ENCODE measurements at places on chromosomes 3 and 15.
A peak's percentile ranks its signal among the peaks of the same experiment; 100 is the strongest.

DNA sequence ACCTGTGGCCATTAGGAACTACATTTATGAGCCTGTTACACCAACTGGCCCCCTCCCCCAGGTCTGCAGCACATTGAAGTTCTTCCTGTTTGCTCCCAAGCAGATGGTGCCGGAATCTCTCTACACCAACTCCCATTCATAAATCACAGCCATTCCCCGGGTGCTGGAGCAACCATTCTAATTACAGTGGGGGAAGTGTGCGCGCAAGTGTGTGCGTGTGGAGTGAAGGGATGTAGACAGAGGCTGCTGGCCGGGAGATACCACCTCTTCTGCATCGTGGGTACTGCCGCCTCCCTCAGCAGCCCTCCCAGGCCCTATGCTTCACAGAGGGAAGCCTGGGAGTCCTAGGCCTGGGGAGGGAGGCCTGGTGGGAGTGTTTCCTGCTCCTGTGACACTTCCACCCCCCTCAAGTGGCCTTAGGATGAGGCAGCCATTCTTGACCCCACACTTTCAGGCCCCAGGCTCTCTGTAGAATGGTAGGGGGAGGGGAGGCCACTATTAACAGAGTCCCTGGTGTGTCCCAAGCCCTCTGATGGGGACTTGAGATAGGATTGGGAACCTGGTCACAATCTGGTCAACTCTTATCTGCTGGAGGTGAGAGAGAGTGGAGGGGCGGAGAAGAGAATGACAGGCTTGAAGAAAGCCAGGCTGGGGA lies 69.1 kb downstream of the MAGEF1 start:
- H3K27me3 ChIP-seq: no peaks in the 10 kb centered on the region
- no peaks in the 10 kb centered on the region for H3K36me3 ChIP-seq
- H3K4me3 ChIP-seq: no peak overlapping the region
- DNase-seq: no peak

GRCh38 chr3:101646726-101647125 lies 30.2 kb downstream of the ZBTB11 start:
- H3K27me3 ChIP-seq: no peaks in the 10 kb centered on the region
- H3K36me3 ChIP-seq: peaks cover 40% of the 10 kb centered on the region
- no peaks in the 10 kb centered on the region for H3K4me1 ChIP-seq
- no peak overlapping the region for H3K27ac ChIP-seq
- no peak for DNase-seq

- no peaks in the 10 kb centered on the region for H3K36me3 ChIP-seq
- no peak overlapping the region for H3K27ac ChIP-seq
- no peak overlapping the region for H3K4me3 ChIP-seq
- H3K4me1 ChIP-seq: no peaks in the 10 kb centered on the region
- no peaks in the 10 kb centered on the region for H3K27me3 ChIP-seq
- no peak for DNase-seq
Observed at GRCh38 chr3:99666201-99666600, 27.8 kb downstream of the COL8A1 start.

DNA sequence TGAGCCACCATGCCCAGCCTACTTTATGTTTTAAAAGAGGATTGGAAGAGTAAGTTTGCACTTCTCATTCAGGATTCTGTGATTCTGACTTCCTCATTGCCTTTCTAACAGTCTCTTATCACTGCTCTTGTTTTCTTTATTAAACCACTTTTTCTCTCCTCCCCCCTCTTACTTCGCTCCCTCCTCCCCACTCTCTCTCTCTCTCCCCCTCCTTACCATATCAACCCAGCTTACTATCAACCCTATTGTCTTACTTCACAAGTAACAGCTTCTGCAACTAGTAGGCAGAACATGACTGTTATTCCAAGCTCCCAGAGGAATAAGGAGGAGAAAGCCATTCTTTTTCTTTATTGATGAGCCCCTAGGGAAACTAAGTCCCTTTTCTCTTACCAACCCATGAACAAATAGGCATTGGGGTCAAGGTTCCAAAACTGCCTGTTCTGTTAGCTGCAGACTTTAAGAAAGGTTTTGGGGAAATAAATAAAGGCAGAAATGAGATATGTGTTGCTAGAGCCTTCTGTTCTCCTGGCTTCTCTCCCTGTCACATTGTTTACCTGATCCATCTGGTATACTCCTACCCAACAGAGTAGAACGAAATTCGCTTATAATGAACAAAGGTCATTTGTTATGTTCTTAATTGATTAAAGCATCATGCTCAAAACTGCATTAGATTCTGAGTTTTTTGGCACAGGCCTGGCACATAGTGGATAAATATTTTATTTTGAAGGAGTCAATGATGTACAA lies 56.4 kb upstream of the RASGRP1 start:
- DNase-seq: no peak
- H3K27ac ChIP-seq: no peak overlapping the region
- H3K27me3 ChIP-seq: no peaks in the 10 kb centered on the region
- H3K4me3 ChIP-seq: no peak overlapping the region

DNA sequence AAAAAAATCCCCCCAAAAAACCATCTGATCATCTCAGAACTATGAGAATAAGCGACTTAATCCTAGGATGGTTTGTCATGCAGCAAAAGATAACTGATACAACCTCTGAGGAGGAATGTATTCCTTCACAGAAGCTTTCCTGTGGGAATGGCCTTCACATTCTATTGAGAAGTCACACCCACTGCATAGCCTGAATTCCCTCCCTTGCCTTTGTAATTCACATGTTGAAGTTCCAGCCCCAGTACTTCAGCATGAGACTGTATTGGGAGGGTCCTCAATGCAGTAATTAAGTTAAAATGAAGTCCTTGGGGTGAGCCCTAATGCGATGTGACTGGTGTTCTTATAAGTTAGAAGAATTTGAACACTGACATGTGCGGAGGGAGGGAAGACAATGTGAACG lies 395.2 kb downstream of the TUSC7 start:
- H3K36me3 ChIP-seq: no peaks in the 10 kb centered on the region
- no peak overlapping the region for H3K27ac ChIP-seq
- no peaks in the 10 kb centered on the region for H3K27me3 ChIP-seq
- no peaks in the 10 kb centered on the region for H3K4me1 ChIP-seq

DNA sequence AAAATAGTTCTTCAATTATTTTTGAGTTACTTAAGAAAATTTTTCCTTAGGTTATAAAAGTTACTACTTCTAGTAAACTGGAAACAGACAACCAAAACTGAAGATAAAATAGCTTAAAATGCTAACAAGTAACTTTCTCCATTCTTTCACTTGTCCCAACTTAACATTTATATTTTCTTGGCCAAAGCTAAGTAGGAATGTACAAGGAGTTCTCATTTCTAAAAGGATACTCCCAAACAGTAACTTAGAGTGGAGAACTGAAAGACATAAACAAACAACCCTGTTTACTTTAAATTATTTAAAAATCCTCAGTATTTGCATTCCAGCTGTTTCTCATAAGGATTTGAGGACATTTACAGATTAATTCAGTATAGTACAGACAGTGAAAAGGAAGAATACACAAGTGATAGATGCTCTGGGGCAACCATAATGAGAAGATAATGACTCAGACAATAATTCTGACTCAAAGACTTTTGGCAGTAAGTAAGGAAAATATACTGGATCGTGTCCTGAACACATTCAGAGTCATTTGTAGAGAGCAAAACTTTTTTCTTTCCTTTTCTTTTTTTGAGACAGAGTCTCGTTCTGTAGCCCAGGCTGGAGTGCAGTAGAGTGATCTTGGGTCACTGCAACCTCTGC lies 29.2 kb upstream of the ANXA2 start:
- no peaks in the 10 kb centered on the region for H3K4me1 ChIP-seq
- DNase-seq: no peak
- peaks cover 47% of the 10 kb centered on the region for H3K36me3 ChIP-seq
- no peak overlapping the region for H3K4me3 ChIP-seq
- H3K27ac ChIP-seq: no peak overlapping the region

DNA sequence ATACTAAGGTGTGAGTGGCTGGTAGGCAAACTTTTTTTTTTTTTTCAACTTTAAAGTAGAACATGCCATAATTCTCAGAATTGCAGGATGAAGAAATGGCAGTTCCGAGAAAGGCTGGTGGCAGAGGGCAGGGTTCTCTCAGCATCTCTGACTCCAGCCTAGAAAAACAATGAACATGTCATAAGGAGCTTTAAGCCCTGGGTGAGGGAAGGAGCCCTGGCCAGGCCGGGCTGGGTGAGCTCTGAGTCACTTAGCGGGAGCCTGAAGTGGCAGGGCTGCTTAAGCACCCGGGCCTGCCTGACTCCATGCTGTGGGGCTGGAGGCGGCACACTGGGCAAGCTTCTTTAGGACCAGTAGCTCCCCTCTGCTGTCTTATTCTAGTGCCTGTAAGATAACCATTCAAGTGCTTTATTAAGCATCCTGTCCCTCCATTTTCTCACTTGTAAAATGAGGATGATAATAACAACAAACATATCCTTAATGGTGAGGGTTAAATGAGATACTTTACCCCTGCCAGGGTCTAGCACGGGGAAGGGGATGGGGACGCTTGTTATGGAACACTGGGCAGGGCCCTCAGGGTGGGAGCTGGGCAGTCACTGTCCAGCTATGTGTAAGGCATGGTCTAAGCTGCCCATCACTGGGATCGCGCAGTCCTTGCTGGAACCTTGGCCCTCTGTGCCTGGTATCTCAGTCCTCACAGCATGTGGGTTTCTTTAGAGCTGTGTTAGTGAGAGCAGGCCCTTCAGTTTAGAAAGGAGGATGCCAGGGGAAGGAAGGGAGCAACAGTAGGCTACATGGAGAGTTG lies 18.4 kb downstream of the SMAD6 start:
- H3K4me1 ChIP-seq: peaks cover 50% of the 10 kb centered on the region
- H3K4me3 ChIP-seq: no peak overlapping the region
- H3K27ac ChIP-seq: peak overlapping the region; percentile 96

DNA sequence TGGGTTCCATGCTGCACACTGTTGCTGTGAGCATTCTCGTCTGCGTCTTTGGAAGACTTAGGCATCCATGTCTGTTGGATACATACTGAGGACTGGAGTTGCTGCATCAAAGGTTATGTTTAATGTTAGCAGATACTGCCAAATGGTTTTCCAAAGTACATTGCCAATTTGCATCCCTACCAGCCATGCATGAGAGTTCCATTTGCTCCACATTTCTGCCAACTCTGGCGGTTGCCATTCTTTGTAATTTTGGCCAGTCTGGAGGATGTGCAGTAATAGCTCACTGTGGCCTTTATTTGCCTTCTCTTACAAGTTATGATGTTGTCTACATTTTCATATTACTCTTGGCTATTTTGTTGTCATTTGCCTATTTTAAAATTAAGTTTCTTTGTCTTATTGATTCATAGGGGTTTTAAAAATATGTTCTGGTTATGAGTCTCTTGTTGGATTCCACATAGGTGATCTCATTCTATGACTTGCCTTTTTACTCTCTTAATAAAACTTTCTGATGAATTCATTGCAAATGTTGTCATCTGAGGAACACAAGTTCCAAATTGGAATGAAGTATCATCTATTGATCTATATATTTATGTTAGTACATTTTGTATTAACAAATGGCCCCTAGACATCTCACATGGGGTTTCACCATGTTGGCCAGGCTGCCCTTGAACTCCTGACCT lies 42.1 kb downstream of the FBLN2 start:
- H3K4me3 ChIP-seq: no peak overlapping the region
- no peaks in the 10 kb centered on the region for H3K36me3 ChIP-seq
- DNase-seq: no peak
- H3K27ac ChIP-seq: no peak overlapping the region
- H3K4me1 ChIP-seq: no peaks in the 10 kb centered on the region

DNA sequence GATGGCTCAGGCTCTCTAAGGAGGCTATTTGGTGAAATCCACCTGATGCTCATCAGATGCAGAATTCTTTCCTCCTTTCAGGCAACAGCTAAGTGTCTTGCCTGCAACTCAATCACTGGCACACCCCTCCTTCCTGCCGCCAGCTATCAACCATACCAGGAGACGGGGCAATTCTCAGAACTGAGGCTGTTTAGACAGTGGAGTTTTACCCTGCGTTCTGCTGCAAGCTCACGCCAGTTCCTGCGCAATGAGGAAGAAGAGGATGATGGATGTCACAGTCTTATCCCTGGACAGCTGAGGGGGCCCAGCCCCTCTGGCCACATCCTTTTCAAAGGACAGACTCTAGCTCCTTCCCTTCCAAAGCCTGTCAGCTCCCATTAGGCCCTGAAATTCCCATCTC lies 7.0 kb upstream of the MANF start:
- peaks cover 2% of the 10 kb centered on the region for H3K4me1 ChIP-seq
- no peak overlapping the region for H3K27ac ChIP-seq
- peaks cover 3% of the 10 kb centered on the region for H3K27me3 ChIP-seq
- H3K4me3 ChIP-seq: no peak overlapping the region

GRCh38 chr3:185420762-185421161 lies 57.8 kb downstream of the MAP3K13 start:
- no peaks in the 10 kb centered on the region for H3K4me1 ChIP-seq
- no peaks in the 10 kb centered on the region for H3K36me3 ChIP-seq
- no peak for DNase-seq
- no peak overlapping the region for H3K27ac ChIP-seq
- no peak overlapping the region for H3K4me3 ChIP-seq

DNA sequence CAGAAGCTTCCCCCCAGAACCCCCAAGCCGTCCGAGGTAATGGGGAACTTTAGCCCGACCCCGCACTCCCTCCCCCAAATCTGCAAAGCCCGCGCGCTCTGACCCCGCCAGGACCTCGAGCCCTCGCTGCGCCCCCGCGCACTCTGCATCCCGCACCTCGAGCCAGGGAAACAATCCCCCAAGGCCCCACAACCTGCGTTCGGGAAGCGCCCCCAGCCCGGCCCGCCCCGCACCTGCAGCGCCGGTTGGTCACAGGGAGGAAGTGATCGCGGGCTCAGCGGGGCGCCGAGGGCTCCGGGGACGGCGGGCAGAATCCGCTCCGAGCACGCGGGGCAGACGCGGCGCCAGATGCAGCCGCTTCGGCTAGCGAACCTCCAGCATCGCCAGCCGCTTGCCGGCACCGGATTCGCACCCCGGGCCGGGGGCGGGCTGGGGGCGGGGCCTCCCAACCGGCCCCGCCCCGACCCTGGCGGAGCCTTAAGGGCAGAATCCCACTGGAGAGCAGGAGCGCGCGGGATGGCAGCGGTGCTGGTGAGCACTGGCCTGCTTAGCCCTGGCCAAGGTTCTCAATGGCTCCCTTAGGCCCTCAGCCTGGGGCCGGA lies at the start of gene CAMKV:
Gene CAMKV, minus strand, starts transcription at position 382 of the 602 bp plus-strand sequence. CDS start 7,518 bp downstream, outside the sequence.
- peaks cover 26% of the 10 kb centered on the region for H3K27me3 ChIP-seq
- H3K4me3 ChIP-seq: no peak within 1 kb of the TSS
- no peaks in the 10 kb centered on the region for H3K36me3 ChIP-seq

GRCh38 chr3:183937601-183938286 lies 53.1 kb upstream of the PARL start:
- no peaks in the 10 kb centered on the region for H3K4me1 ChIP-seq
- no peak overlapping the region for H3K4me3 ChIP-seq
- no peak overlapping the region for H3K27ac ChIP-seq
- DNase-seq: no peak
- peaks cover 33% of the 10 kb centered on the region for H3K36me3 ChIP-seq

DNA sequence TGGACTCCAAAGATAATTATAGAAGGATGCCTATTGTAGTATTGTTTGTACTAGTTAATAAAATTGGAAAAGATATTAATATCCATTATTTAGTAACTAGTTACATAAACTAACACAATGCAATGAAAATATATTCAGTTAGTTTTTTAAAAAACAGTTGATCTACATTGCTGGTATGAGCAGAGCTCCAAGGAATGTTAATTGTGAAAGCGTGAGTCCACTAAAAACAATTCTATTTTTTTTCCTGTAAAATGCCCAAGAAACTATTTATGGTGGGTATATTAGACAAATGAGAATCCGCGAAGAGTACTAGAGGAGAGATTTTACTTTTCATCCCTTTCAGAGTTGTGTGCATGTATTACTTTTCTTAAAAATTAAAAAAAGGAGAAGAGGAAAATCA lies 104.3 kb downstream of the MCTP2 start:
- H3K4me3 ChIP-seq: no peak overlapping the region
- peaks cover 5% of the 10 kb centered on the region for H3K36me3 ChIP-seq
- no peak for DNase-seq
- H3K27me3 ChIP-seq: no peaks in the 10 kb centered on the region
- H3K27ac ChIP-seq: no peak overlapping the region

GRCh38 chr3:66154444-66154861 lies 66.3 kb upstream of the SLC25A26 start:
- H3K27ac ChIP-seq: no peak overlapping the region
- no peaks in the 10 kb centered on the region for H3K36me3 ChIP-seq
- no peaks in the 10 kb centered on the region for H3K4me1 ChIP-seq
- peaks cover 3% of the 10 kb centered on the region for H3K27me3 ChIP-seq
- H3K4me3 ChIP-seq: no peak overlapping the region
